ENCODE measurements at places on chromosomes 1 and 21.

DNA sequence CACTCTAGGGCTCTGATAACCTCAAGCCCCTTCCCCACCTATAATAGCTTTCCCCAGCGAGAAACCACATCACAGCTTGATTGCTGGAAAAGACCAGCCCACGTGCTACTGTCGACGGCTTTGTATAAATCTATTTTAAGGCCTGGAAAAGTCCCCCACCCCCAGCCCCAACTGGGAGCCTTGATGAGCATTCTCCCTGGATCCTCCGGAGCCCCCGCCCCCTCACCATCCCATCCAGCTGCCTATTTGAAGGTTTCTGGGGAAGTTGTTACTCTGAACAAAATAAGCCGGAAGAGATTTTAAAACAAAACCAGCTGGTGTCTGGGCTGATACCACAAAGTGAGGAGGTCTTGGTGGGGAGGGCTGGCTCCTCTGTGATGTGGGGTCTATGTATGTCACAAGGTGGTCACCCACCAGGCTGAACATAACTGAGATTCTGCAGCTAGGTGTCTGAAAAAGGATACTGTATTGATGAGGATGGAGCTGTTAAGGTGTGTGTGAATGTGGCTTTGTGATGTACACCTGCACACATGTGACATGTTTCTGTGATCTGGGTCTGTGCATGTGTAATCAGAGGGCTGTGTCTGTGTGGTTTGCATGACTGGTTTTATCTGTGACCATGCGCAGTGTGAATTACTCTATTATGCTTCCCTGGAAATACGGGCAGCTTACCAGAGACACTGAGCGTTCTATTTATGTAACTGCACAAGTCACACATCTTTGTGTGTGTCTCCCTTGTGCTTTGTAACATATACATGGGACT, 25.0 kb downstream of the RIMS3 start:
- no peak for DNase-seq

- DNase-seq = no peak
Observed at GRCh38 chr21:41317063-41317392, 427 bp downstream of the FAM3B start.

DNA sequence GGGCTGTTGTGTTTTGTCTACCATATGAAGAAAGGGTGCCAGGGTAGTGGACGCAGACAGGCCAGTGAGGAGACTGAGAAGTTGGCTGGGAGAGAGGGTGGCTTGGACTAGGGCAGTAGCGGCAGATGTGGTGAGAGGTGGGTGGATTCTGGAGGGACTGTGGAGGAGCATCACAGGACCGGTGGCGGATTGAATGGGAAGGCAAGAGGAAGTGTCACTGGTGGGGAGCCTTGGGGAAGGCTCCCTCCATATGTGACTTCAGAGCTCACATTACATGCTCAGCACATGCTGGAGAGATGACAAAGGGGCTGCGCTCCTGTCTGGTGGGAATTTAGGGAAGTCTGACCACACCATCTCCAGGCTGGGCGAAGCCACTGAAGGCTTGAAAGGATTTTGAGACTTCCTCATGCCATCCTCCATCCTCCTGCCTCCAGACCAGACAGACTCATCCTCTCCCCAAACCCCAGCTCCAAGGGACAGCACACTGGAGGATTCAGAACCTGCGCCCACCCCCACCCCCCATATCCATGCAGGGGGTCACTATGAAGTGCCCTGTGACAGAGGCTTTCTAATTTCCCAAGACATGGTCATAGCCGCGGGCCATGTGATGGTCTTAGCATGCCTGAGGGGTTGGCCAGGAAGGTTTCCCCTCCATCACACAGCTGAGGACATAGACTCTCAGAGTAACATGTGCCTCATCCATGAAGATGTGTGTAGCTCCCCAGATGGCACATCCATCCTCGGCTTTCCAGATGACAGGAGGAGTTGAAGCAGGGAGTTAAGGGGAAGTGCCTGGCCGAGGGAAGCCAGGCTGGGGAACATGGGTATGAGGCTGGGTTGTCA, 138.8 kb upstream of the WNT4 start:
- DNase-seq = no peak

GRCh38 chr1:224498574-224499170, 64.1 kb upstream of the WDR26 start:
- DNase-seq = no peak

DNA sequence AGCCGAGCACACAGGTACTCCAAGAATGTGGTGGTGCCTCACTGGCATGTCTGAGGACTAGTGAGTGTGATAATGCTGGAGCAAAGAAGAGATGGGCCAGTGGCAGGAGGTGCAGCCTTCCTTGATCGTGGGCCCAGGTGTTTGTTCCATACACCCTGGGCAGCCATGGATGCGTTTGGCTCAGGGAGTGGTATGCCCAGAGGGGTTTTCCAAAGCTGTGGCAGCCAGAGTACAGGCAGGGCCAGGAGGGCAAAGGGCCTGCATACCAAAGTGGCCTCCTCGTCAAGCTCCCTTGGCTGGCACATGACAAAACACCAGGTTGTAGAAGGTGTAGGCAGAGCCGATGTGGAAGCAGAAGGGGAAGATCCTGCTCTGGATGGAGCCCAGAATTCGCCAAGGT, 19.0 kb downstream of the PARS2 start:
- DNase-seq = no peak

GRCh38 chr21:22020221-22020620, 1022.0 kb downstream of the NCAM2 start:
- DNase-seq = no peak

DNA sequence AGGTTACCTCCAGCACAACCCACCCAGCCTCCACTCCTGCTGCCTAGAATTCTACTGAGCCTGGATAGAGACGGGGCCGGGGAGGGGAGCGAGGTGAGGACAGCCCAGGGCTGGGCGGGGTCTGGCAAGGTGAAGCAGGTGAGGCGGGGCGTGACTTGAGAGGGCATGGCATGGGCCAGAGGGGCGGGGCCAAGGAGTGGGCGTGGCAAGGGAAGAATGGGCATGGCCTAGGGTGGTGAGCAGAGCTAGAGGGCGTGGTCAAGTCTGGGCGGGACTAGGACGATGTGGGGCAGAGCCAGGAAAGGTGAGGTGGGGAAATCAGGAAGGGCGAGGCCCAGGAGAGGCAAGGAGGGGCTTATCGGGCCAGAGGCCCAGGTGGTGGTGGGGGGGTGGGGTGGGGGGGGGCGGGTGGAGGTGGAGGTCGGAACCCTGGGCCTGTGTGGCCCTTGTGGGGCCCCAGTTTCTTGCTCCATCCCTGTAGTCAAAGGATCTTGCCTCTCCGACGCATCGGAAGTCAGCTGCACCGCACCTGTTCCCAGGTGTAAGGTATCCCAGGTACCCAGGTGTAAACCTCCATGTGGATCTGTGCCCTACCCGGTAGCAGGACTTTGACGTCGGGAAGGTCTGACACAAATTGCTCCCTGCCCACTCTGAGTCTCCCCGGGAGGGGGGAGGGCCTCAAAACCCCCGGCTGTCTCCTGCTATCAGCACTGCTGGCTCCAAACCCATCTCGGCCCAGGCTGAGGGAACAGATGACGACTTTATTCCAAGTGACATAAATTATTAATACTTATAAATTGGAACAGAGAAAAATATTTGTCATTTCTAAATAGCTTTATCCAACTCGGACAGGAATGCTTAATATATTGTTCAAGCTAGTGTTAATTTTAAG, 32.9 kb upstream of the UTS2 start:
- no peak for DNase-seq

- no peak for DNase-seq
Observed at GRCh38 chr21:29943885-29944284, 4.1 kb upstream of the GRIK1 start.

DNA sequence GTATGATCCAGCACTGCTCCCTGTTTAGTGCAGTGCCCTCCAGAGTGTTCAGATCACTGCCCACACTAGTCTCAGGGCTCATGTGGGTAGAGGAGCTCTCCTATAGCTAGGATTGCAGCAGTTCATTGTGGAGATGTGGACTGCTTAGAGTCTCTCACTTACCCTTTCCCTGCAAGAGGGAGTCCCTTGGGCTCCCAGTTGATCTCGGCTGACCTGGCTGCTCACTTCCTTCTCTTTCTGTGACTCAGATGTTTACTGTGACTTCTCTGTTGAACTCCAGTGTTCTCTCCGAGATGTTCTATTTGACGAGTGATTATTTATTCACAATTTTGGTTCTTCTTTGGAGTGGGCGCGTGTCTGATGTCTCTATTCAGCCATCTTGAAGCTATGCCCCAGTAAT, 141.9 kb downstream of the PTBP2 start:
- no peak for DNase-seq

DNA sequence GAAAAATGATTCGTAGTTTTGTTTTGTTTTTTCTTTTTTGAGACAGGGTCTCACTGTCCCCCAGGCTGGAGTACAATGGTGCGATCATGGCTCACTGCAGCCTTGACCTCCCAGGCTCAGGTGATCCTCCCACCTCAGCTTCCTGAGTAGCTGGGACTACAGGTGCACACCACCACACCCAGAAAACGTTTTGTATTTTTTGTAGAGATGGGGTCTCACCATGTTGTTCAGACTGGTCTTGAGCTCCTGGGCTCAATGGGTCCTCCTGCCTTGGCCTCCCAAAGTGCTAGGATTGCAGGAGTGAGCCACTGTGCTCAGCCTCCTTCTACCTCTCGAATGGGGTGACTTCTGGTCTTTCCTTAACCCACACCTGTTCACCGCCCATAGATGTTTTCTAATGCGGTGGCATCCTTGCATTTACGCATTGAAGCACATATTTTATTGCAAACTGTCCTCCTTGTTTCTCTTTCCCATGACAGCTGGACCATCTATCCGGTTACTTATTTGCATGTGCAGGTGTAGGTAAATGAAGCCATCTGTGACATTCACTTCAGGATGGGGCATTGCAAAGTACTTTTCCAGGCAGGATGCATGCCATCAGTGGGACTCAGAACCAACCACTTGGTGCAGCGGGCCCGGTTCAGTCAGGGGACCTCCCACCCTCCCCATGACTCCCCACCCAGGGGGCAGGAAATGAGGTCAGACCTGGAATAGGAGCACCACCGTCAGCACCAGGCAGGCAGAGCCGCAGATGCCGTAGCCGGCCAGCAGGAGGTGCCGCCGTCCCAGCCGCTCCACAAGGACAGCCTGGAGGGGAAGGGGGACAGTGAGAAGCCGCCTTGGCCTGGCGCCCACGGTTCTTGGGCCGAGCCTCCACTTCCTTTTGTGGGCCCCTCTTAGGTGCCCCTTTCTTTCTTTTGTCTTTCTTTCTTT, 16.5 kb downstream of the SLC2A7 start:
- no peak for DNase-seq

- DNase-seq = no peak
Observed at GRCh38 chr21:41210426-41211059, 42.6 kb downstream of the BACE2 start.

DNA sequence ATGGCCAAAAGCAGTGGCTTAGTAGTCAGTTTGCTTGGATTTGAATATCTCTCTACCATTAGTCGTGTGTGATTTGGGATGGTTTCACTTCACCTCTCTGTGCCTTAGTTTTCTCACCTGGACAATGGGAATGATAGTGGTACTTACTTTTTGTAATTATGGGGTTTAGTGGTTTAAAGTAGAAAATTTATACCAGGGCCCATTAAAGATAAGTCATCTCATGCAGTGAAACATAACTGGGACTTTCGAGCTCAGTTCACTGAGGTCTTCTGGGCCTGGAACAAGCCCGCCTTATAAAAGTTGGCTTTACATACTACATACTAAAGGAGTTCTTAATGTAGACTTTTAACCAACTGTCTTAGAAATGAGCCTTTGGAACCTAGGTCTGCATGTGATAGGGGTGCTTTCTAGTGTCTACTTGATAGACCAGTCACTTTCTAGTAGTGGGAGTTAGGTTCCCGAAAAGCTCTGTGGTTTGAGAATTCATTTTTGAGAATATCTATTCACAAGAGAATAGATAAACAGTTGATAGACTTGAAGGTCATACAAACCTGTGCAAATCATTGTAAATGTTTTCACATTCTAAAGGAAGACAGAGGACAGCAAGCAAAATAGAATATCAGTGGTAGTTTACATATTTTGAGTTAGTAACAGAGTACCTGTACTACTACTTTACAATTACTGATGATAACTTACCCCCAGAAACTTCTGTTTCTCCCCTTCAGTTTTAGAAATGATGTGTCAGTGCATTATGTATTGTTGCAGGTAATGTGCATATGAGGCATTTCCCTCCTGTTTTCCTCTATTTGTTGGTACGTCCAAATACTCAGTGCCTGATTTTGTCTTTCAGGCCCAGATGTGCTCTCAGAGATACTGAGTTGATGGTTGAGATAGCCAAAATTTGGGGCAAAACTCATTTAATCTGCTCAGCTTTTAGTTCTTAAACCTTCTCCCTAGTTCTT, 48.0 kb downstream of the DYRK1A start:
- no peak for DNase-seq

DNA sequence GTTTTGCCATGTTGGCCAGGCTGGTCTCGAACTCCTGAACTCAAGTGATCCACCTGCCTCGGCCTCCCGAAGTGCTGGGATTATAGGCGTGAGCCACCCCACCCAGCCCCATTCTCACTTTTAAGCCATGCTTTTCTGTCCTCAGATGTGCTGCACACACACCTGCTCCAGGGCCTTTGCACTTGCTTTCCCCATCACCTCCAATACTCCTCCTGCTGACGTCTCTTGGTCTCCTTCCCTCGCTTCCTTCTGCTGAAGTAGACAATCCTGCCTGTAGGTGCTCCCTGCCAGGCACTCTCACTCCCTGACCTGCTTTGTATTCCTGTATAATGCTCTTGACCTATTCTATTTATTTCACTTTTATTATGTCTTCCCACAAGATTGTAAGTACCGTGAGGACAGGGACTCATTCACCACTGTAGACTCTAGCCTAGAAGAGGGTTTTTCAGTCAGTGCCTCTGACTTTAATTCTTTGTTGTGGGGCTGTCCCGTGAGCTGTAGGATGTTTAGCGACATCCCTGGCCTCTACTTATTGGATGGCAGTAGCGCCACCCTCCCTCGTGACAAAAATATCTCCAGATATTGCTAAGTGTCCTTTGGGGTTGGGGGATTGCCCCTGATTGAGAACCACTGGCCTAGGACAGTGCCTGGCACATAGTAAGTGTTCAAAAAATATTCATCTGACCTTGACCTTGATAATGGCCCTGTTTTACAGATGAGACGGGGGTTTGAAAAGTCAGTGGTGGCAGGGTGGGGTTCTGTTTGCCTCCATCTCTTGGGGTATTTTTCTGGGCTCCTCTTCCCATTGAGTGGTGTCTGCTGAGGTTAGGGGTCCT, 4.6 kb downstream of the TNFRSF1B start:
- no peak for DNase-seq

- DNase-seq = no peak
Observed at GRCh38 chr1:28642056-28642846, 616 bp downstream of the TAF12 start.

- DNase-seq = no peak
Observed at GRCh38 chr1:222711319-222712252, 705 bp downstream of the AIDA start.

Data from stimulated activated CD8-positive, alpha-beta memory T cell treated with anti-CD3 and anti-CD28 coated beads, Interleukin-4, amount 100 ng/mL, for 1 hour (primary cell).